ENCODE measurements at places on chromosomes 2 and 18. TPM values are rescaled to one million over a fixed set of nuclear protein-coding genes. Genes with fewer than 3 reads are reported as not detected.

DNA sequence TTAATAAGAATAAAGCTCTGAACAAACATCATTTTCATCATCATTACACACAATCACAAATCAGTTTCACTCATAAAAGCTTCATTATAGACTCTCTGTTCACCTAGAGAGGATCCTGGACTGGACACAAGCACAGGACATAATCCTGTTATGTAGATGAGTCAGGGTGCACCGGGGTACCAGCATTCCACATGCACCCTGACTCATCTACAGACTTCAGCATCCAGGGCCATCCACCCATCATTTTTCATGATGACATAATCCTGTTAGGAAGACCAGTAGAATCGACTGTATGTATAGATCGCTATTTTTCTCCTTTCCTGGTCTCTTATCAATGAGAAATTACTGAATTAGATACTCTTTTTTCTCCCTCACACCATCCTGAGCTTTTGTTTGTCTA is 73.7 kb upstream of the PIK3C3 start:
- no peak overlapping the region for H3K4me3 ChIP-seq
- DNase-seq = no peak
- no peaks in the 10 kb centered on the region for H3K4me1 ChIP-seq
- no peak overlapping the region for H3K27ac ChIP-seq

- no peaks in the 10 kb centered on the region for H3K4me1 ChIP-seq
- H3K36me3 ChIP-seq = no peaks in the 10 kb centered on the region
- no peak overlapping the region for H3K27ac ChIP-seq
- DNase-seq = no peak
- no peak overlapping the region for H3K4me3 ChIP-seq
- H3K27me3 ChIP-seq = peaks cover 61% of the 10 kb centered on the region
These were observed 8.5 kb upstream of the PAX3 start for GRCh38 chr2:222307143-222307756.

GRCh38 chr18:48892146-48892855 is 58.5 kb downstream of the SMAD7 start:
- no peaks in the 10 kb centered on the region for H3K27me3 ChIP-seq
- H3K4me1 ChIP-seq = no peaks in the 10 kb centered on the region
- no peak overlapping the region for H3K27ac ChIP-seq
- no peak for DNase-seq
- no peak overlapping the region for H3K4me3 ChIP-seq

GRCh38 chr2:11159574-11160170 is 4.4 kb downstream of the SLC66A3 start:
- H3K27me3 ChIP-seq = no peaks in the 10 kb centered on the region
- H3K36me3 ChIP-seq = no peaks in the 10 kb centered on the region
- peak; percentile 40 for DNase-seq
- no peak overlapping the region for H3K27ac ChIP-seq
- peaks cover 12% of the 10 kb centered on the region for H3K4me1 ChIP-seq
- no peak overlapping the region for H3K4me3 ChIP-seq

DNA sequence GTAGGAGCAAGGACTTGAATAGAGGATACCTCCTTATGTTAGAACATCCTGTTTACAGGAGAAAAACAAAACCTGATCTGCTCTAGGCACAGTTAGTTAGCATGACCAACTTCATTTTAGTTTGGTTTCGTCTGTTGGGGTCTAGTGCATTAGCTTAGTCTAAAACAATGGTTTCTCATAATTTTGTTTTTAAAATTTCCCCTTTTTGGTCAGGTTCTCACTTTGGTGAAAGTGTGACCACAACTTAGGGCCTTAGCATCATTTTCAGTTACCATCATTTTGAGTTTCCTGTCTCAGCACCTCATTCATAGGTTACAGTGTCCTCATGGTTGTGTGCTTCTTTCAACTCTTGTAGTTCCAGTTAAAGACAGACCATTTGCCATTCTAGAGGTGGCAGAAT is 1277.0 kb upstream of the SLC39A10 start:
- no peak overlapping the region for H3K27ac ChIP-seq
- H3K27me3 ChIP-seq = no peaks in the 10 kb centered on the region
- H3K36me3 ChIP-seq = no peaks in the 10 kb centered on the region
- H3K4me3 ChIP-seq = no peak overlapping the region
- DNase-seq = no peak

GRCh38 chr2:239189711-239190131 is 211.1 kb downstream of the HDAC4 start:
- H3K4me1 ChIP-seq = no peaks in the 10 kb centered on the region
- no peaks in the 10 kb centered on the region for H3K27me3 ChIP-seq
- no peak overlapping the region for H3K27ac ChIP-seq
- DNase-seq = no peak
- H3K4me3 ChIP-seq = no peak overlapping the region

DNA sequence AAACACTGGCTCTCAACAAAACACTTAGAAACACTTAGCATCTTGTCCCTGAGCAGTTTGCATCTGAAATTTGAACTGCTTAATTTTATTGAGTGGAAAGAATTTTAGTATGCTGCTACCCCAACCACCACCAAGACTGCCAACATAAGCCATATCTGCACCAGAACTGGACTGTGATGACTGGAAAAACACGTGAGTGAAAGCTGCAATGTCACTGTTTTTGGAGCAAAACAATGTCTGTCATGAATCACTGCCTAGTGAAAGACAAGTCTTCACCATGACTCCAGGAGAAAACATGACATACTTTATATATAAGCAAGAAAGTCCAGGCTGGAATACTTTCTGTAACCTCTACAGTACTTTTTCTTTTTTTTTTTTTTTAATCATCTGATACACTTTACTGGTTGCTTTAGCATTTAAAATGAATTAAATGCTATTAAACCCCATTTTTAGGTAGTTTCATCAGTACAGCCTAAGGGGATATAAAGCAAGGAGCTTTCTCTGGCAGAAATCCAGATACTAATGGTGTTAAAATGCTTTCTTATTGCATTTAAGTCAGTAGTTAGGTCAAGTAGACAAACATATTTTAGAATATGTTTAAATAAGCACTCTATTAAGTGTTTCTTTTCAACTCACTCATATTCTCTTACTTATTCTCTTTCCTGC is 2129.4 kb upstream of the PIK3C3 start:
- no peaks in the 10 kb centered on the region for H3K4me1 ChIP-seq
- no peak for DNase-seq
- H3K36me3 ChIP-seq = no peaks in the 10 kb centered on the region
- no peak overlapping the region for H3K4me3 ChIP-seq
- no peaks in the 10 kb centered on the region for H3K27me3 ChIP-seq

DNA sequence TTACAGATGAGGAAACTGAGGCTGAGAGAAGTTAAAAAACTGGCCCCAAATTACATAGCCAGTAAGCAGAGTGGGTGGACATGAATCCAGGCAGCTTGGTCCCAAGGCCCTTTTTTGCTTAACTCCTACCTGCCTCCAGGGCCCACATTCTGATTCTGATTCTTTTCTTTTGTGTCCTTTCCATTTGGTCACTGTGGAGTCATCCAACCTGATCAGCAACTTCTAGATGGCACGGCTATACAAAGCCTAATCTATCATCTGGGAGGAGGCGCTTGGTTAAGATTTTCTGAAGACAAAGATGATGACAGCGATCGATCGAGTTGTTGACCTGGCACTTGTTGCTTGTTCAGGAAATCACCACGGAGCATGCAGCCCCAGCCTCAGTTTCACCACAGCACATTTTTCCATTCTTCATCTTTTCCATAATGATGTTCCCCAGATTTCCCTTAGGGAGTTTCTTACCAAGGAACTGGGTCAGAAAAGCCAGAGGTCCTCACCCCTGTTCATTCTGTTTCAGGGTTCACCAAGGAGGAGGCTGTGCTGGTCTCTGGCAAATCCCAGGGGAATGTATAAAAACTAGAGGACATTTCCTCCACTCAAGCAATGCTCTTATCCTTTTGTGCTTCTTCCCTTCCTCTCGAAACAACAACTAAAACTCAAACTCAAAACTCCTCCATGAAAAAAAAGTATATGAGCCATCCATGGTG is 6.9 kb upstream of the IGFBP2 start:
- no peaks in the 10 kb centered on the region for H3K27me3 ChIP-seq
- H3K4me1 ChIP-seq = no peaks in the 10 kb centered on the region
- H3K27ac ChIP-seq = no peak overlapping the region

- no peaks in the 10 kb centered on the region for H3K4me1 ChIP-seq
- no peaks in the 10 kb centered on the region for H3K27me3 ChIP-seq
- no peak overlapping the region for H3K4me3 ChIP-seq
- H3K36me3 ChIP-seq = no peaks in the 10 kb centered on the region
- H3K27ac ChIP-seq = no peak overlapping the region
These were observed 19.3 kb upstream of the CD28 start for GRCh38 chr2:203687165-203687564.

DNA sequence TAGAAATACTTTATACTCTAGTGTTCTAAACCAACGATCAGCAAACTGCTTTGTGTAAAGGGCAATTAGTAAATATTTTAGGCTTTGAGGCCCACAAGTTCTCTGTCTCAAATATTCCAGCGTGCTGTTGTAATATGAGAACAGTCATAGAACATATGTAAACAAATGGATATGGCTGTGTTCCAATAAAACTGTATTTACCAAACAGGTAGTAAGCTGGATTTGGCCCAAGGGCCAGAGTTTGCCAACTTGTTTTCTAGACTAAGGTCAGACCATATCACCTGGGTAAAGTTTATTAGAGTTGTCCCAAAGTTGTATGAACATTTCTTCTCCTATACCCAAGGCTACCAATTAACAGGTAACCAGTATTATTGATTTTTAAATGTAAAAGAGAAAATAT is 303.2 kb upstream of the MC4R start:
- no peaks in the 10 kb centered on the region for H3K27me3 ChIP-seq
- H3K4me3 ChIP-seq = no peak overlapping the region
- no peak for DNase-seq
- no peaks in the 10 kb centered on the region for H3K4me1 ChIP-seq
- H3K36me3 ChIP-seq = no peaks in the 10 kb centered on the region

GRCh38 chr2:96888072-96889011 is 18.5 kb upstream of the SEMA4C start:
- H3K27me3 ChIP-seq = no peaks in the 10 kb centered on the region
- peak overlapping the region; percentile 33 for H3K27ac ChIP-seq
- no peak for DNase-seq
- no peaks in the 10 kb centered on the region for H3K4me1 ChIP-seq

DNA sequence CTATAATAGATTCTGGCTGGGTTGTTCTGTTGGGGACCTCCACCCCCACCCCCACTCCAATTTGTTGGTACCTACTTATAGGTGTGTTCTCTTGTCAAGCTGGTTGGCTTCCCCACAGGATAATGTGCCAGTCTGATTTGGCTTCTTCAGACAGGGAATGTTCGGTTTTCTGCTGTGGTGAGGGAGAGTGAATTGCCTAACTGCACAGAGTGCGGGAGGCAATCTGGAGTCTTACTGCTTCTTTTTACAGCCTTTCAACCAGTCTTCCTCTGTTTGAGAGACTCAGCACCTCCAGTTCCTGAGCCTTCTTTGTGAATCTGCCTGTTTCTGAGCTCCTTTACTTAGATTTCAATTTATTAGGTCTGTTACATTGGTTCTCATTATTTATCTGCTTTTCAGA is 27.4 kb upstream of the SNORC start:
- peaks cover 66% of the 10 kb centered on the region for H3K36me3 ChIP-seq
- DNase-seq = no peak
- H3K27me3 ChIP-seq = no peaks in the 10 kb centered on the region
- no peak overlapping the region for H3K4me3 ChIP-seq
- peaks cover 17% of the 10 kb centered on the region for H3K4me1 ChIP-seq

DNA sequence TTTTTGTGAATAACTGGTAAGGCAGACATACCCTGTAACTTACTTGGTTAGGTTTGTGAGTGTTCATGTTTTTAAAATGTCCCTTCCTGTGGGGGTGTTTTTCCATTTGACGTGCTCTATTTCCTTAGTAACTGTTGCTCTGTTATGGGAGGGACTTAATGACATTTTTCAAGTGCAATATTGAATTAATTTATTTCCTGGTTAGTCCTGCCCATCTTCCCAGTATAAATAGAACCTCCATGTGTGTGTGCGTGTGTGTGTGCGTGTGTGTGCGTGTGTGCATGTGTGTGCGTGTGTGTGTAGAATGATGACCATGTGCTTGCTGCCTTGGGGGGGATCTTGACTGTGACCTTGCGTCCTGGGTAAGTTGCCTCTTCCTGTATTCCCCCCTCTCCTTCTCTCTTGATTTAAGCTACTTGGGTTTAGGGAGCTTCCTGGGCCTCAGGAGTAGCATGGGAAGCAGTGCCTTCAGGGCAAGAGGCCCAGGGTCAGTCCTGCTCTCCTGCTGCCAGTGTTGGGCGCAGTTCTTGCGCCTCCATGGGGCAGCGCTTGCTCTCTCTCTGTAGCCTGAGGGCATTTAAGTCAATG is 163.9 kb downstream of the LDLRAD4 start:
- H3K36me3 ChIP-seq = peaks cover 3% of the 10 kb centered on the region
- peak overlapping the region; percentile 75 for H3K27ac ChIP-seq
- no peaks in the 10 kb centered on the region for H3K4me1 ChIP-seq
- no peak overlapping the region for H3K4me3 ChIP-seq

DNA sequence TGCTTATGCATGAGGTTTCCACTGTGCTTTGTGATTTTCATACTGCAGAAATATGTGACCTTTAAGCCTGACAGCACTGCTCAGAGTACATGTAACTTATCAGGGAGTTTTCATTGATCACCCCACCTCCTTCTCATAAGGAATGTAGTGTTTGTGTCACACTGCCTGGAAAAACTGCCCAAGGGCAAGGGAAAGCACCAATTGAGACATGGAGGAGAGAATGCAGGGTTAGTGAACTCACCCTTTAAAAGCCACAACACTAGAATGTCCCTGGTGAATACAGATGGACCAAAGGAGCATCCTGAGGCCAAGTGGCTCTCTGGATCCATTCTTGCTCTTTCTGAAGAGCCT is 147.2 kb upstream of the SPATS2L start:
- no peaks in the 10 kb centered on the region for H3K36me3 ChIP-seq
- no peak overlapping the region for H3K4me3 ChIP-seq
- H3K27ac ChIP-seq = no peak overlapping the region
- H3K4me1 ChIP-seq = peaks cover 7% of the 10 kb centered on the region
- no peaks in the 10 kb centered on the region for H3K27me3 ChIP-seq
- no peak for DNase-seq

GRCh38 chr2:19837235-19837766 is 64.5 kb downstream of the TTC32 start:
- H3K27me3 ChIP-seq = no peaks in the 10 kb centered on the region
- no peaks in the 10 kb centered on the region for H3K36me3 ChIP-seq
- H3K4me1 ChIP-seq = no peaks in the 10 kb centered on the region
- H3K27ac ChIP-seq = no peak overlapping the region
- DNase-seq = no peak
- no peak overlapping the region for H3K4me3 ChIP-seq

- H3K36me3 ChIP-seq = no peaks in the 10 kb centered on the region
- no peak for DNase-seq
- no peak overlapping the region for H3K27ac ChIP-seq
- no peaks in the 10 kb centered on the region for H3K4me1 ChIP-seq
These were observed 64.5 kb downstream of the CAVIN2 start for GRCh38 chr2:191782351-191782750.

Gene C2orf66
- not detected for total RNA-seq

Gene GPR155
- 10.1 TPM for total RNA-seq

Gene AMER3
- total RNA-seq = not detected

Gene GLI2
- 3.5 TPM for total RNA-seq

Gene ACVR1
- 34.5 TPM for total RNA-seq

Gene NT5C1B
- total RNA-seq = not detected

Gene CDH19
- 30.4 TPM for total RNA-seq

Gene STAT4
- total RNA-seq = 27.3 TPM

Gene CCBE1
- 0.94 TPM for total RNA-seq
